ENCODE measurements at places on chromosomes 4 and X. TPM values are rescaled to one million over a fixed set of nuclear protein-coding genes. Genes with fewer than 3 reads are reported as not detected.

The AKAP14 gene
- total RNA-seq, result not detected

The SCOC gene
- 61.9 TPM for total RNA-seq

The GYPA gene
- not detected for total RNA-seq

The SLC10A6 gene
- total RNA-seq, result 10.9 TPM

The HMGN5 gene
- 0.38 TPM for total RNA-seq

The TCP11X2 gene
- total RNA-seq, result not detected

The MTNR1A gene
- total RNA-seq, result 0.38 TPM

The TBC1D8B gene
- total RNA-seq, result 2.6 TPM

The GNRHR gene
- 0.13 TPM for total RNA-seq

The ODAM gene
- total RNA-seq, result not detected

The CENPI gene
- 1.6 TPM for total RNA-seq
